ENCODE measurements at places on chromosomes 13 and 19.

DNA sequence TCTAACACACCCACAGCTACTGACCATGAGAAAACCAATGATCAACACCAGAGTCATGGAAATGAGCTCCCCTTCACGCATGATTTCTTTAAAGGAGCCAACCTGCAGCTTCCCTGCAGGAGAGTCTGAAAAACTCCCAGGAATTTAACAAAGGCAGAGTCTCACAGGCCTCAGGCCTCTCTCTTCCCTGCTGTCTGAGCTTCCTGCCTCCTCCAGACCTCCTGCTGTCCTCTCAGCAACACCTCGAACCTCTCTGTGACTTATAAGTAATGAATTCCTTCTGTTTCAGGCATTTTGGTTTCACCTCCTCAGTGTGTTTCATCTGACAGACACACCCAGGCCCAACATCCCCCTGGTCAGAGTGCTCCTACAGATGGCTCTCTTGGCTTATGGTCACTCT lies 1044.4 kb downstream of the UQCRFS1 start:
- no peak for DNase-seq

DNA sequence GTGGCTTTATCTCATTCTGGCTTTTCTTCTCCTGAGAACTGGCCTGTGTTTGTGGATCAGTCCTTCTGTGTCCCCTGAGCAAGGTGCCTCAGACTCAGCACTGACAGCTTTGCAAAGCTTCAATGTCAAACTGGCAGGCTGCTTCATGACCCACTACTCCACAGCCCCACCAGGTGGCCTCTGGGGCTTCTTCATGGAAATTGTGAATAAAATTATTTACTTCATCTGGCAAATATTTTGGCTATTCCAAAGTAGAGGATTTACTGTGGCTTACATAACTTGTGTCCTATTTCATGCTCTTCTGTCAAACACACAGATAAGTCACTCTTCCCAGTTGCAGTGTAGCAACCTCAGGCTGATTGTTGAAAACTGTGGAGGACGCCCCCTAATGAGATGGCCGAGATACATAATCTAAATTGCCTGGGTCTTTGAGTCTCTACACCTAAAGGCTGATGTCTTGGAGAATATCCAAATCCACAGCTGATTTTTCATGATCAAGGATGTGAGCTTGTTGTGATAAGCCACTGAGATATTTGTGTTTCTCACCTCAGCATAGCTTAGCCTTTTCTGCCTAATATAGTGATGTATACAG lies 721.9 kb upstream of the SLC10A2 start:
- DNase-seq = no peak

DNA sequence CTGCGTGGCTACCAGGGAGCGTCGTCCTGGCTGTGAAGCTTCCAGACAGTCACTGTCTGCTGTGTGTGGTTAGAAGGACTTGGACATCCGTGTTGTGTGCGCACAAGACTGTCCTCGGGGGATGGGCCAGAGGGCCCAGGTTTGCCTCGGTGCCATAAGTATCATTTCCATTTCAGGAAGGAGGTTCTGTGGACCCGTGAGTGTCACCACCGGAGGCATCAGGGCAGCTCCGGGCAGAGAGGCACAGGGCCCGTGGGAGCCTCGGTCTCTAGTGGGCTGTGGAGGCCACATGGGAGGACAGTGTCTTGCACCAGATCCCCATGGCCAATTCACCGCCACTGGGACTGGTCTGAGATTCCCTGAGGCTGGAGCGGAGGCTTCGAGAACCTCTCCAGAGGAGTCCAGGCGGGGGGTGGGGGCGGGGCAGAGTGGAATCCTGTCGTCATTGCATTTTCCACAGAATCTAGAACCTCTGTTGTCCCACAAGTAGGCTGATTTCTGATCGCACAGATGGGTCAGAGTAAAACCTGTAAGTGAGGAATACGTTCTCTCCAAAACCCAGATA lies 6.0 kb downstream of the ZNF57 start:
- no peak for DNase-seq

DNA sequence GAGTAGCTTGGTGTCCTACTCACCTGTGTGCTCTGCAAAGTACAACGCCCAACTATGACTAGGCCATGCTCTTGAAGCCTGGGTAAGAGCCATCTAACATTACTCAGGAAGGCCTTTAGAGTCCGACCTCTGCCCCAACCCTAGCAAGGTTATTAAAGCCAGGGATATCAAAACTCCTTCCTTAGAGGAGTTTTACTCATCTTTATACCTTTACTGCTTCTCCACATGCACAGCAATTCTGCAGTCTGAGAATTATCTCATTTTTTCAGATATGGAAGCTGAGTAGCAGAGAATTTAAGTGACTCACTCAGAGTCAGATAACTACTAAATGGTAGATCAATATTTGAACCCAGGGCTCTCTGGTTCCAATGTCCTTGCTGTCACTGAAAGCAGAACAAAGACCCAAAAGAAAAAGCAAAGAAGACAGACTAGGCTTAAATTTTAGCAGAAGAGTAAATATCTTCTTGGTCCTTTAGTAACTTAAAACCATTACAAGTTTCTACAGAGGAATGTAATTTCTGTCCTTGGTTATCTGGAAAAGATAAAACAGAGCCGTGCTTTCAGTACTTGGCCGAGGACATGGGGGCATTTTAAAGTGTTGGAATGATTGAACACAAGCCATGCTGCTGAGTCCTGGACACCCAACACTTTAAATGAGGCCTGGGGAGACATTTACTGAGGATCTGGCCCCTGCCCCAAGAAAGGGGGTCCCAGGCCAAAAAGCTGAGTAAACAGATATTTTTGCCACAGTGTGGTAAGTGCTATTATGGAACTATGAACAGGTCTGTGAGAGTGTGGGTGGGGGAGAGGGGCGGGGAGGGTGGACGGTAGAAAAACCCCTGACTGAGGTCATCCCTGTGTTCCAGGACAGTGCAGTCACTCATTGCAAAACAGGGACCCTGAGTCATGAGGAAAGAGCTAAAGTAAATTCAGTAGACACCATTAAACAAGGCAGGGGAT lies 18.4 kb upstream of the KPNA3 start:
- DNase-seq = no peak

DNA sequence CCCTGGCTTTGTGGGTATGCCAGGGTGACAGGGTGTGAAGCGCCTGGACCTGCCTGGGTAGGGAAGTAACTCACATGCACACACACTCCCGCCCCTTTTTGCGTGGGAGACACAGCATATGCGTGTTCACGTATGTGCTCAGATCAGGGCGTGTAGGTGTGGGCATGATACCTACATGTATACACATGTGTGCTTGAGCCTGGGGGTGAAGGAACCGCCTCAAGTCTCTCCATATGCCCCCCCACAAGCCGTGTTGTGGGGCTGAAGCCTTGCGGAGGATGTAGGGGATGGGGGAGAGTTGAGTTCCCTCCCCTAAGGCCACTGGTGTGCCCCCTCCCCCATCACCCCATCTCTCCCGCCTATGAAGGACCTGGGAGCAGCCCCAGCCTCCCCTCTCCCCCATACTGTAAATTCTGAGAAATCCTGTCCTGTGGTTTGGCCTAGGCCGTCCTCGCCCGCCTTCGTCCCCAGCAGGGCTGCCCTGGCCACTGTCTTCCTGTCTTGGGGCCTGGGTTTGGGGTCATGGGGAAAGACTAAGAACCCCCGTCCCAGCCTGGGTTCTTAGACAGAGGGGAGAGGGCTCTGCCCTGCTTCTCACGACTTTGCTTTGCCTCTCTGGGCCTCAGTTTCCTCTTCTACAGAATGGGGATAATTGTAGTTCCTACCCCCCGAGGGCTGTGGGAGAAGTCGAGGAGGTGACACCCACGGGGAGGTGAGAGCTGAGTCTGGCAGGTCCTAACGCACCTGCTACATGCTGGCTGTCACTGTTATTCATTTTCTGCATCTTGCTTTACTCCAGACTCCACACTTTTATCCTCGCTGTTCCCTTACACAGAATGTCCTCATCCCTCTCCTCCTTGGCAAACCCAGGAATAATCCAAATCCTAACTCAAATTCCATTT lies 14.3 kb downstream of the ACTL9 start:
- no peak for DNase-seq

GRCh38 chr13:39144391-39144790 lies 106.1 kb downstream of the NHLRC3 start:
- DNase-seq = no peak

DNA sequence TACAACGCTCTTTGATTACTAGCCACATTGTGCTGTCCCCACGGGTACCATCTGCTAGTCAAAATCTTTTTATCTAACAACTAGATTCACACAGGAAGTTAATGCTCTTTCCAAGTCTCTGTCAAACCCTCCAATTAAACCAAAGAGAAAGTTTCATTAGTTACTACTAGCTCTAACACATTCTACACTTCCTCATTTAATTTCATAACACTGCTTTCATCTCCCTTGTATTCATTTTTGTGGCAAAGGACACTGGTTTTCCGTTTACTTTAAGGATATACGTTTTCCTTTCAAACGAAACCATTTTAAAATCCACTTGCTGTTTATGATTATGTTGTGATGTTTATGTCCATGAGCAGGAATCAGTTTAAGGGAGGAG lies 5.3 kb downstream of the DYRK1B start:
- DNase-seq = no peak

DNA sequence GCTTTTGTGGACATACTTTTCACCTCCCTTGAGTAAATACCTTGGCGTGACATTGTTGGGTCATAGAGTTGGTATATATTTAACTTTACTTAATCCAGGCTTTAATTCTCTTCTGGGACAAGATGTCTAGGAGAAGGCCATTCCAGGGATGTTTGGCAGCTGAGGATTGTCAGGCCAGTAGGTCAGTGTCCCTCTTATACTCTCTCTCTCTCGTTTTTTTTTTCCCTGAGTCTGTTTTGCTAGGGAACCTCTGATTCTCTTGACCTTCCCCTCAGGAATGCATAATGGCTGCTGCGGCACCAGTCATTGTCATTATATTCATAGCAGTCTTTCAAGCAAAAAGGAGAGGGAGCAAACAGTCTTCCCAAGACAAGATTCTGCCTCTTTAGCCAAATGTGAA lies 48.8 kb downstream of the BICRA start:
- DNase-seq = no peak

DNA sequence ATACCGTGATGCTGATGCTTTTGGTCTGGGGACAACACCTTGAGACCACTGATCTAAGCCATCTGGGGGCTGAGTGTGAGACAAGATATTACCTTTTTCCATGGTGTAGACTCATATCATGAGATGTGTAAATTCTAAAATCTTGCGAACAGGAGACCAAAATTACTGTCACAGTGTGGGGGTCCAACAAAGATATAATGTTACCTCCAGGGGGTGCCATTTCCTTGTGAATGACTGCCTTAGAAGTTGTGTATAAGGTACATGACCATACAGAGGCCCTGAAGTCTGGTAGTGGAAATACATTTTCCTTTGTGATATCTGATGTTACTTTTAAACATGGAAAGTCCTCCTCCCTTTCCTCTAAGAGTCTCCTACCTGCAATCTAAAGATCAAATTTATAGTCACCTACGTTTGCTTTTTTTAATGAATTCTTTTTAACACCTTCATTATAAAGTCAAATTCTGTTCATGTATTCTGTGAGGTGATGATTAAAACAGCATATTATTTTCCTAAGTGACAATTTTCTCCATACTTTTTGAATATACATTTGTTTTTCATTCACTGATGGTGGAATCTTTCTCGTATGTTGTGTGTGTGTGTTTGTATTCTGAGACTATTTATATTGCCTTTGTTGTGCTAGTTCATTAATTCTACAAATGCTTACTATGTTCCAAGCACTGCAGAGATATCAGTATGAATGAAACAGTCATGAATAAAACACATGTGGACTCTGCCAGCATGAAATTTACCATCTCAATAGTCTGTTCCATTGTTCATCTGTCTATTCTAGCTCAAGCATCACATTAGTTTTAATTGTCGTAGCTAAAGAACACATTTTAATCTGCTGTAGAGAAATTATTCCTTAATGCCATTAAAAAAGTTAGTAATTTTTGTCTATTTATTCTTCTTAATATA lies 113.7 kb downstream of the RFC3 start:
- no peak for DNase-seq

GRCh38 chr19:20969498-20969897 lies 46.4 kb downstream of the ZNF85 start:
- DNase-seq = no peak

DNA sequence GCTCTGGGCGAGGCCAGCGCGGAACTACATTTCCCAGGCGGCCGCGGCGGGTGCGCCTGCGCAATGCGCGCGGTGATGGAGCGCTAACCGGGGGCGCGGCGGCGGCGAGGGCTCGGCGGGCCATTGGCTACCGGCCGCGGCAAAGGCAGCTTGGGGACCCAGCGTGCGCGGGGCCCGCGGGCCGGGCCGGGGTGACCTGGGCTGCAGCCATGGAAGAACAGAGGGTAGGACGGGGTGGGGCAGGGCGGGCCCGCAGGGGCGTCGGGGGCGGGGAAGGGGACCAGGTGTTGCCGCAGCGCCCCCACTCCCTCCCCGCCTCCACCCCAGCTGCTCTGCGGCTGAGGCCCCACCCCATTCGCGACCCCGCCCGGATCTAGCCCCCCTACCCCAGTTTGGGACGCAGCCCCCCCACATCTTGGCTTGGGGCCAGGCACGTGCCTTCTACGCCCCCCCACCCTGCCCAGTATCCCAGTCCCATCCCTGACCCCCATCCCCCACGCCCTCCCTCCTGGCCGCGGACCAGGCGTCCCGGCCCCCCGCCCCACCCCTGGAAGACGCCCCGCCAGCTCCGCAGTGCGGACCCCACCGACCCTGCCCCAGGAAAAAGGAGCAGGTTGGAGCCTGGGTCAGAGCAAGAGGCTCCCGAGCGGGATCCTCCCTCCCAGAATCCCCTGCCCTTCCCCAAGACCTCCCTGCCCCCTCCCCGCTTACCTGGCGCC lies at the start of gene FSD1:
TSS of gene FSD1 (plus strand) at position 61 of the 719 bp plus-strand sequence. CDS start at position 210, 149 bp downstream.
- DNase-seq = peak; percentile 56

DNA sequence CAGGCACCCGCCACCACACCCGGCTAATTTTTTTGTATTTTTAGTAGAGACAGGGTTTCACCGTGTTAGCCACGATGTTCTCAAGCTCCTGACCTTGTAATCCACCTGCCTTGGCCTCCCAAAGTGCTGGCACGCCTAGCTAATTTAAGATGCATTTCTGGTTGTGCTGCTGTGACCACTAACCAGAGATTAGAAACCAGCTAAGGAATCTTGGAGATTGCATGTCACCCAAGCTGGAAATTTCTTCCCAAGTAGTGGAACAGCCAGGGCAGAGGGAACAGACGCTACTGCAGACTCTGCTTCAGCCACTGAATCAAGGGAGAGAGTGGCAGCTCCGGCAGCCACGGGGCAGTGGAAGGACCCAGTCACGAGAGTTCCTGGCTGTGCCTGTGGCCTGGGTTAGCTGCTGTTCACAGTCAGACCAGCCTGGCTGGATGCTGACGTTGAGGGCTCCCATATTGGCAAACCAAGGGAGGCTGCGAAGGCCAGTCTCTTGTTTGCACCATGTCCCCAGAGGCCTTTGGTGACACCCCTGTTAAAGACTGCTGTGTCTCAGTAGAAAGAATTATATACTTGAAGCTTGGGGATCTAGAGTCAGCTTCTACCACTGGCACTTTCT lies 7.9 kb downstream of the TPM4 start:
- DNase-seq = no peak

GRCh38 chr13:39326469-39327171 lies 276.4 kb downstream of the LHFPL6 start:
- no peak for DNase-seq

All from memory B cell (primary cell).